ENCODE measurements at places on chromosomes 12 and 14.

DNA sequence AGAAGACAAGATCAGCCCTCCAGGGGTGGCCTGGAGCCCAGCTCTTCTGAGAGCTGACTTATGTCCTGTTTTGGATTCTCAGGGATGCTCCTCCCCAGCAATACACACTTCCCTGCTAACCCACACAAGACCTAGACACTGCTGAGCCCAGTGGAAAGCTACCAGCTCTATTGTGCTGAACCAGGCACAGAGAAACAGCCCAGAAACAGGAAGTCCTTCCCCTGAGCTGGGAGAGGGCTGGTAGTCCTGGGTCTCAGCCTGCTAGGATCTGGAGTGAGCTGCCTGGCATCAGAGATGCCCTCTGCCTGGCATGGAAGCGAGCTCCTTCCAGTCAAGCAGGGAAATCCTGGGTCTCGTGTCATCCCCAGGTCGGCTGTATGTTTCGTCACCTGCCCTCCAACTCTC lies 1.2 kb upstream of the LAG3 start:
- DNase-seq, result no peak

DNA sequence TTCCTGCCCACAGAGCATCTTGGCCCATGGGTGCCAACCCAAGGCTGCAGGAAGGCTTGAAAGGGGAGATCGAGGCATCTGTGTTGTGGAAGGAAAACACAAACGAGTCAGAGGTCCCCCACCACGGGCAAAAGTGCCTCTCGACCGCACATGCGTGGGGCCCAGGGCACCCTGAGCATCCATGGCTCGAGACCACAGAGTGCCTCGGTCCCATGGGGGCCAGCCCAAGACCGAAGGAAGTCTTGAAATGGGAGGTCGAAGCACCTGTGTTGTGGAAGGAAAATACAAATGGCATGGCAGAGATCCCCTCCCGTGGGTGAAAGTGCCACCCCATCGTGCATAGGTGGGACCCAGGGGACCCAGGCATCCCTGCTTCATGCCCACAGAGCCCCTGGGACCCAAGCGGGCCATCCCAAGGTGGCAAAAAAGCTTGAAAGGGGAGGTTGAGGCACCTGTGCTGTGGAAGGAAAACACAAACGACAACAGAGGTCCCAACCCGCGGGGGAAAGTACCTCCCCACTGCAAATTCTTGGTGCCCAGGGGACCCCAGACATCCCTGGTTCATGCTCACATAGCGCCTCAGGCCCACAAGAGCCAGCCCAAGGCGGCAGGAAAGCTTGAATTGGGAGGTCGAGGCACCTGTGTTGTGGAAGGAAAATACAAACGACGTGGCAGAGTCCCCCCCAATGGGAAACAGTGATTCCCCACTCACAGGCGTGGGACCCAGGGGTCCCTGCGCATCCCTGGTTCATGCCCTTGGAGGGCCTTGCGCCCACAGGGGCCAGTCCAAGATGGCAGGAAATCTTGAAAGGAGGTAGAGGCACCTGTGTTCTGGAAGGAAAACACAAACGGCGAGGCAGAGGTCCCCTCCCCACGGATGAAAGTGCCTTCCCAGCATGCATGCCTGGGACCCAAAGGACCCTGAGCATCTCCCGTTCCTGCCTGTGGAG lies 373.0 kb downstream of the ALG10 start:
- DNase-seq, result no peak

DNA sequence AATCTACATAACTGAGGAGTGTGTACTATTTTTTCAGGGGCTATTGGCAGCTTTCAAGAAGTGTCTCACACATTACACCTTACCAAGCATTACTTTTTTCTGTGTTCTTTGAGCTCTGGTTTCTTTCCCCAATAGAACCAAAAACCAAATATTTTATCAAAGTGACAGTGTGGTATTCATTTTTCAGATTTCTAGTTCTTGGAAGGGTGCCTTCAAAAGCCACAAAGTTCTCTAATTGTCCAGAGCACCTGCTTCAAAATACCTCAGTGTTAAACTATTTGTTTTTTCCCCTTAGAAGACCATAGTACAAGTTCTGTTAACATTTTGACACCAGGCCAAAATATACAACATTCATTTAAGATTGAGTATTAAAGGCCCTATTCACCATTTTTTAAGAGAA lies 515.7 kb downstream of the ETNK1 start:
- no peak for DNase-seq

DNA sequence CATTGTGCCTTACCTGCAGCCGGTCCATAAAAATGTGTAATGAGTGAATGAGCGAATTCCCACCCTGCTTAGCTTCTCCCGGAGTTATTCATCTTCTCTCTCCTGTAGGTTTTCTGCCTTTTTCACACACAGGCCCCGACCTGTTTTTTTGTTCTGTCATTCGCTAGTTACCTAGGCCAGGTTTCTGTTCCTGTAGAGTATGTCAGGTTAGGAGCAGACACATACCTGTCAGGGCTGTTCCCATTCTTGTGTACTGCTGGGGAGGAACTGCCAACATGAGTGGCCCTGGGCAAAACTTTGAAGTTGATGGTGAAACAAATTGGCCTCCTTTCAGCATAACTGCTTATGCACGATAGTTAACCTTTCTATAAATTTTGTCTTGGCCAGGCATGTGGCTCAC lies 140.1 kb downstream of the SYNE2 start:
- no peak for DNase-seq

- no peak for DNase-seq
These were observed 7.9 kb downstream of the CCDC85C start for GRCh38 chr14:99596071-99596627.

DNA sequence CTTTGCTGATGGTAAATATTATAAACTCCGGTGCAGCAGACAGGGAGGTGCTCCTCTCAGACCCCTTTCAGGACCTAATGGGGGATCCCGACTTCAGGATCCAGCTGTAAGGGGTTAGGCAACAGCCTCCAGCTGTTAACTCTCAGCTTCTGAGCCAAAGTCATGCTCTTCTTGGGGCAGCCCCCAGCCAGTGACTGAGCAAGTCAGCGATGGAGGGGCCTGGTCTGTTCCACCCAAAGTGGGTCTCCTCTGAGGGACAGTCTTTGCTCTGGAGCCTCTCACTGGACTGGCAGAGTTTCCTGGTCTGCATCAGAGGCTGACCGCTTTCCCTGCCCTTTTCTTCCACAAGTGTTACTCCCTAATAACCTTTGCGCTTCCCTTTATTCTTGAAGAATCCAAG lies 184.2 kb upstream of the DIO3 start:
- no peak for DNase-seq

DNA sequence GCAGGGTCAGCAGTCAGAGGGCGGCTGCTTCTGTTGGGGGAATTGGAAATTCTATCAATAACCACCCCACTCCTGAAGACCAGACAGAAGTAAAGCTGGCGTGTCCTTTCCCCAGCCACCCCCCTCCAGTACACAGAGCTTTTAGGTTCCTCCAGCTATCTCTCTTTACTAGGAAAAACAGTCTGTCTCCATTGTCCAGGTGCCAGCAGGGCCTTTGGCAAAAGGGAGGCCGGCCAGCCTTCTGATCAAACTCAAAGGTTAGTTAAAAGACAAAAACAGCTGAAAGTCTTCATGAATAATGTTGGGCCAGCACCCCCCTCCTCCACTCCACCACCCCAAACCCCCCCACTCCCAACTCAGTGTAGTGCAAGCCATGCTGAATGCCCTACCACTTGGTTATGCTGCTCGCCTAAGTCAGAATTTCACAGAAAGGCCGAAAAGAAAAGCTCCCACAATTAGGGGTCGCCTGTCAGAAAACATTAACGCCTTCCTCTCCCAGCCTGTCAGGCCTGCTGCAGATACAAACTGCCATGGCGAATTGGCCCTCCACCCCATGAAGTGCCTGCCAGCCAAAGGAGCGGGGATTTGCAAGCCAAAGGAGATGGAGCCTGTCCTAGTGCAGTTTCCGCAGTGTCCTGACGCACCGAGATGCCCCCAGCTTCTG lies 8.9 kb downstream of the ASCL1 start:
- no peak for DNase-seq
